CD4-positive, alpha-beta T cell treated with Interleukin-4 for 1 hour (primary cell): ENCODE measurements at places on chromosomes 4 and X.
A peak's percentile ranks its signal among the peaks of the same experiment; 100 is the strongest.

- DNase-seq = no peak
Measured at GRCh38 chr4:3498901-3499510, 33.2 kb downstream of the LRPAP1 start.

DNA sequence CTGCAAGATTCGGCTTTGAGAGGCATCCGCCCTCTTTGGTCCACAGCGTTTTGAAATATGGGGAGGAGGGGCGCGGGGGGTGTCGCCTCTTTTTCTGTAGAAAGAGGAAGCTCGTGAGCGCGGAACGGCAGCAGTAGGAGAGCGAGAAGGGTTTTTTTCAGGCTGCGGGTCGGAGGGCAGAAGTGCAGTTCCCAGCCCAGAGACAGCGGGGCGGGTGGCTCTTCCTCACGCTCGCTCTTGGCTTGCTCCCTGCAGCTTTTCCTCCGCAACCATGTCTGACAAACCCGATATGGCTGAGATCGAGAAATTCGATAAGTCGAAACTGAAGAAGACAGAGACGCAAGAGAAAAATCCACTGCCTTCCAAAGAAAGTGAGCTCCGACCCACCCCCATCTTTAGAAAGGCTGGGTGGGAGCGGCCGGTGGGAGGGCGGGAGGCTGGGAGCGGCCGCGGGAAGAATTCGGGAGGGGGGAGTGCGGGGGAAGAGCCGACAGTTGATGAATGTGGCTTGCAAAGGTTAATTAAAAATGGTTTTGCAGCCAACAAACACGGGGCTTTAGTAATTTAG, 1.2 kb downstream of the TMSB4X start:
- DNase-seq = peak; percentile 80

- no peak for DNase-seq
Measured at GRCh38 chrX:8364369-8365141, 100.1 kb upstream of the VCX3B start.

GRCh38 chr4:692771-693554, 4.0 kb upstream of the SLC49A3 start:
- no peak for DNase-seq

GRCh38 chr4:108351791-108352190, 183.1 kb upstream of the LEF1 start:
- DNase-seq = no peak

DNA sequence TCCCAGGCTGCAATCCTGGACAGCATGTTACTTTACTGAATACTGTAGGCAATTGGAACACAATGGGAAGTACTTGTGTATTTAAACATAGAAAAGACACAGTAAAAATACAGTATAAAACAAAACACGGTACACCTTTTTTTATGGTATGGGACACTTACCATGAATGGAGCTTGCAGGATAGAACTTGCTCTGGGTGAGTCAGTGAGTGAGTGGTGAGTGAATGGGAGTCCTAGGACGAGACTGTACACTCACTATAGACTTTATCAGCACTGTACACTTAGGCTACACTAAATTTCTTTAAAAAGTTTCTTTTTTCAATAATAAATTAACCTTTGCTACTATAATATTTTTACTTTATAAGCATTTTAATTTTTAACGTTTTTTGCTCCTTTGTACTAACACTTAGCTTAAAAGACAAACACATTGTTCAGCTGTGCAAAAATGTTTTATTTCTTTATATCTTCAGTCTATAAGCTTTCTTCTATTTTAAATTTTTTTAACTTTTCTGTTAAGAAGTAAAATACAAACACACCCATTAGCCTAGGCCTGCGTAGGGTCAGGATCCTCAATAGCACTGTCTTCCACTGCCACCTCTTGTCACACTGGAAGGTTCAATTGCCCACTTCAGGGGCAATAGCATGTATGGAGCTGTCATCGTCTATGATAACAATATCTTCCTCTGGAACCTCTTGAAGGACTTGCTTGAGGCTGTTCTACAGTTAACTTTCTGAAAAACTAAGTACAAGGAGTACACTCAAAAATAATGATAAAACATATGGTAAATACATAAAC, 293.5 kb upstream of the FSTL5 start:
- DNase-seq = no peak
